ENCODE measurements at places on chromosomes 13 and 19.

DNA sequence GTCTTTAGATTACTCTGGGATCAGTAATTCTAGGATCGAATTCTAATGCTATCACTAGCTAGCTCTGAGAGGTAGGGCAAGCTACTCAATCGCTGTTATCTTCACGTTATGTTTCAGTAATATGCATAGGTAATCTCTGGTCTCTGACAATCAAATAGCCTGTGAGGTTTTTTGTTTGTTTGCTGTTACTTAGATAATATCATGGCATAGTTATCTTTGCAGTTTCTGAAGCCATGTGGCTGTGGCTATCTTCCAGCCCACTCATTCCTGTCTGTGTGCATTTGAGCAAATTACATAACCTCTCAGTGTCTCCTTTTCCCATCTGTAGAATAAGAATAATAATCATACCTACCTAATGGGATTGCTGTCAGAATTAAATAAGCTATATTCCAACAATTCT is 330.2 kb downstream of the PCDH9 start:
- no peak for DNase-seq

DNA sequence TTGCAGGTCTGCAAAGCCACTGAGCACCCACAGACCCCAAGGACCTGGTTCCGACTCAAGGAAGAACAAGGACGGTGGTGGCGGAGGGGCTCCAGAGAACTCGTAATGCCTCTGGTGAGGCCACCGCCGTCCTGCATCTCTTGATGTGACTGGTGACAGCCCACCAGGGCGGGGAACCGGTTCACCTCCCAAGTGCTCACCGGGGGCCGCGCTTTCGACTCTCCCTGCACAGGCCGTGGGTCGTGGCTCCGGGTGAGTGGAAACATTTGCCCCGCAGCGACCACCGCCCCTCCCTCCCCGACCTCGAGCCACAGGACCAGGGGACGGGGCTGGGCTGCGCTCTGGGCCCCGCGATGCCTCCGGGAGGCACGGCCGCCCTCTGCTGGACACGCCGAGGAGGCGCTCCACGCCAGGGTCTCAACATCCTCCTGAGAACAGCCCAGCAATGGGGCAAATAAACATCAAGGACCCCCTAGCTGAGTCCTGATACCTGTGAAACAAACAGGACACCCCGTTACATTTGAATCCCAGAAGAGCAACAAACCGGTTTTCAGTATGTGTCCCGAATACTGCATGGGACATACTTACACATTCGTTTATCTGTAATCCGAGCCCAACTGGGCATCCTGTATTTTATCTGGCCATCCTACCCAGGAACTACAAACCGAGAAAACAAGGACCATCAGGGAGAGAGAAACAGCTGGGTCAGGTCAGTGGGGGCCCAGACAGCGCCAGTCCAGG is 3.9 kb upstream of the PLPP2 start:
- no peak for DNase-seq

- DNase-seq = no peak
Measured at GRCh38 chr19:9847087-9847671, 12.1 kb downstream of the PIN1 start.

DNA sequence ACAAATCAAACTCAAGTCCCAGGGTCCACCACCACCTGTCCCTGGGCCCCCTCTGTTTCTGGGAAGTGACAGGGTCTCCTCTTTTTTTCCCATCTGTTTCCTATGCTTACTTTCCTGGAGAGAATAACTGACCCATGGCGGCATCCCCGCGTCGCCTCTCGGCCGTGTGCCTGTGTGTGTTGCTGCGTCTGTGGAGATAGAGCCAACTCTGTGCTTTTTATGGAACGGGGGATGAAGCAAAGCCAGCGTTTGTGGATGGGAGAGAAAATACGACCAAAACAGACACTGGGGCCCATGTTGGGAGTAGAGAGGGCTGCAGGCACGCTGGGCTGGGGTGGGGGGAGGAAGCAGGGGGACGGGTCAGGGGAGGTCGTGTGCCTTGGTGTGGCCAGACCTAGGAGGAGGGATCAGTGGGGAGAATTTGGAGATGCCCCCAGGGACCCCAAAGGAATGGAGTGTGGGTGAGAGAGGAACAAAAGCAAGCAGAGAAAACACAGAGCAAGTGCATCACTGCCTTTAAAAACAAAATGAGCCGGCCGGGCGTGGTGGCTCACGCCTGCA is 16.6 kb downstream of the PLK5 start:
- DNase-seq = no peak

GRCh38 chr19:15253061-15253460 is 20.8 kb upstream of the EPHX3 start:
- no peak for DNase-seq

DNA sequence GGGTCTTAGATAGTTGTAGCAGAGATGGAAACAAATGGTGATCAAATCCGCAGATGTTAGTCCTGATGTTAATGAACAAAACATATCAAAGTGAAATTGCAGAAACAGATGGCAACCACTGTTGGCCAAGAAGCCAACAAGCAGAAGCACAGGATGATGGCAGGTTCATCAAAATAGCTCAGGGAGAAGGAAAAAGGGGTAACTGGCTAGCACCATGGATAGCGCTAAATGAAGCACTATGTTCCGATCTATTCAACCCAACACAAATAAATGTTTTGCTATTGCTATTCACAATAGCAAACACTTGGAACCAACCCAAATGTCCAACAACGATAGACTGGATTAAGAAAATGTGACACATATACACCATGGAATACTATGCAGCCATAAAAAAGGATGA is 413.7 kb downstream of the FGF14 start:
- no peak for DNase-seq

Measured in NCI-H1436 treated with DMSO at 0.1 percent for 48 hours (cell line).